GM23248 (cell line): ENCODE measurements at places on chromosomes 6 and 20.

GRCh38 chr6:106997392-106998158, 23.0 kb upstream of the CD24 start:
- DNase-seq, result peak; percentile 73

DNA sequence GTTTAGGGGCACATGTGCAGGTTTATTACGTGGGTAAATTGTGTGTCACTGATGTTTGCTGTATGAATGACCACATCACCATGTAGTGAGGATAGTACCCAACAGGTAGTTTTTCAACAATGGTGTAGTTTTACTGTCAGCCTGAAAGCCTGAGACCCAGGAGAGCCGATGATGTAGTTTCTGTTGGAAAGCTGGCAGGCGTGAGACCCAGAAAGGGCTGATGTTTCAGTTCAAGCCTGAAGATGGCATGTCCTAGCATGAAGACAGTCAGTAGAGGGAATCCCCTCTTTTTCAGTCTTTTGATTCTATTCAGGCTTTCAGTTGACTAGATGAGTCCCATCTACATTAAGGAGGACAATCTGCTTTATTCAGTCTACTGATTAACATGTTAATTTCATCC, 96.7 kb downstream of the KLHL32 start:
- no peak for DNase-seq

DNA sequence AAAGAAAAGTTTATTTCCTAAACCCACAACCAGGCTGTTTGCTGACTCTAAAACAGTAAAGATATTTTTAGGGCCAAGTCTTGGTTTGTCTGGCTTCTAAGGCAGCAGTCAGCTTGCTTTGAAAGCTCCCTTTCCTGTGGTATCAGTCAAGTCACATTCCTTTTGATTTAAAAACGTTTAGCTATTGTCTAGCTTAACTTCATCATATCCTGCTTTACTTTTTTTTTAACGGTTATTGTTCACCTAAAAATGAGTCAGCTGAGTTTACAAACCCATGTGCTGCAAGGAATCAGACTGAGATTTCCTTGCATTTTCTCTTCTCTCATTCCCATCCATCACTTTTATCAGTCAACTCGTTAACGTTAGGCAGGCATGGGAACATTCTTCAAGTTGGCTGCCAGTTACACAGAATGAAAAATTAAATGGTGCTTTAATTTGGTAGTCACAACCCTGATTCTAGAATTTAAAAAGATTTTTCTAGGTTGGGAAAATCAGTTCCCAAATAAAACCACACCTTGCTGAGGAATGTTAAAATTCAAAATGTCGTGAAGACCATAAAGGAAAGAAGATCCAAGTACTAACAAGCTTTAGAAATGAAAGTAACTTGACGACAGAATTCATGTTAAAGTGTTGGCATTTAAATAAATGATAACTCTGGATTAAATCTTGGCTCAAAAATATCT, 45.9 kb downstream of the ELOVL5 start:
- peak; percentile 90 for DNase-seq

- no peak for DNase-seq
These were observed 24.2 kb upstream of the PCSK2 start for GRCh38 chr20:17202673-17203072.

GRCh38 chr6:54899986-54900385, 53.4 kb downstream of the FAM83B start:
- DNase-seq, result no peak

- peak; percentile 95 for DNase-seq
These were observed 131.8 kb downstream of the SCML4 start for GRCh38 chr6:107692351-107692750.

DNA sequence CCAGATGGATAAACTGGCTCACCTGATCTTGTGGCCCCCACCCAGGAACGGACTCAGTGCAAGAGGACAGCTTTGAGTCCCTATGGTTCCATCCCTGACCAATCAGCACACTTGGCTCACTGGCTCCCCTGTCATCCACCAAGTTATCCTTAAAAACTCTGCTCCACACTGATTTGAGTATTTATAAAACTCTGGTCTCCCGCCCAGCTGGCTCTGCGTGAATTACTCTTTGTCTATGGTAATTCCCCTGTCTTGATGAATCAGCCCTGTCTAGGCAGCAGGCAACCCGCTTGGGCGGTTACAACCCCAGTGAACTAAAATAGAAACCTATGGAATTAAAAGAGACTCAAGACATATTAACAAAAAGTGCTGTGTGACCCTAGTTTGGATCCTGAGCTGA, 38.1 kb upstream of the CD83 start:
- DNase-seq, result peak; percentile 15

DNA sequence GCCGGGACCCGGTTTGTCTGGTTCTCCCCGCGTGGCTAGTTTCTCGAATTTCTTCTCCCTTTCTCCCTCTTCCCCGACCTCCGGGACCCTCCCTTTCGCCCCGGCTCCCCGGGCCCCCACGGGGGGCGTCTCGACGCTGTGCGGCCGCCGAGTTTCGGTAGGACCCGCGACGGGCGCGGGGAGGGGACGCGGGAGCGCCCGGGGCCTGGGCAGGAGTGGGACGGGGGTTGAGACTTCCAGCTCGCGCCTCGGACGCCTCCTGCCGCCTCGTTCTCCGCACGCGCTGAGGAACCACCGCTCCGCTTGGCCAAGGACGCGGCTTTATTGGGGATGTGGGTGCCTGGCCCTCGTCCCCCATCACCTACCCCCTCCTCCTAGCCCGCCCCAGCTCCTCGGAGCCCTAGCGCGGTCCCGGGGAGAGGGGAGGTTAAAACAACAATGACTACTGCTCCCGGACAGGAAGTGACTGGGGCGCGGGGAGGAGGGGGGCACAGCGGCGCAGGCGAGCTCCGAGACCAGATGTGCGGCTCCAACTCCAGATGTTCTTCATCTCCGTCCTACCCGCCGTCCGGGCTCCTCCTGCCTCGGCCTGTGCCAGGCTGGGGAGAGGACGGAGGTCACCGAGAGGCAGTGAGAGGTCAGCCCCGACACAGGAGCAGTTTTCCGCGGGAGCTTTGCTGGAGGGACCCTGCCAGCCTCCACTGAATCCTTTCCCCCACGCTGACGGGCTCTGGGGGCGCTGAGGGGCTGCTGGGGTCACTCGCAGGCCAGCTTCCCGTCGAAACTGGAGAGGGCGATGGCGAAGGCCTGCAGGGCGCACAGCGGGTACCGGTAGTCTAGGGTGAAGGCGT, 917 bp upstream of the TEAD3 start:
- DNase-seq, result peak; percentile 78
